ENCODE measurements at places on chromosomes 5 and 9.

DNA sequence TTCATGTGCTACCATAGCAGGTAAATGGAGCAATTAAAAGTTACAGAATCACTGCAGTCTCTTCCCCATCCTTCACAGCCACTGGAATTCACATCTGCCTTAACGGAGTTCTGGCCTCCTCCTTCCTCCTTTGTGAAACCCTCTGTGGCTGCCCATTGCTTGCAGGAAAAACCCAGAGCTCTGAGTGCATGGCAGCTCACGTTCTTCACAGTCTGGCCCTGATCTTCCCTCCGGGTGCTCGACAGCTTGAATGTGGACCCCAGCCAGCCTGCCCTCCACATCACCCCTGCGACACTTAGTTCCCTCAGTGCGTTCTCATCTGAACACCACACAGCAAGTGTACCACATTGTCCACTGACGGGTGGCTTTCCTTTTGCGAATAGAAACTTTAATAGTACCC lies 63.2 kb upstream of the RUFY1 start:
- no peak for DNase-seq

DNA sequence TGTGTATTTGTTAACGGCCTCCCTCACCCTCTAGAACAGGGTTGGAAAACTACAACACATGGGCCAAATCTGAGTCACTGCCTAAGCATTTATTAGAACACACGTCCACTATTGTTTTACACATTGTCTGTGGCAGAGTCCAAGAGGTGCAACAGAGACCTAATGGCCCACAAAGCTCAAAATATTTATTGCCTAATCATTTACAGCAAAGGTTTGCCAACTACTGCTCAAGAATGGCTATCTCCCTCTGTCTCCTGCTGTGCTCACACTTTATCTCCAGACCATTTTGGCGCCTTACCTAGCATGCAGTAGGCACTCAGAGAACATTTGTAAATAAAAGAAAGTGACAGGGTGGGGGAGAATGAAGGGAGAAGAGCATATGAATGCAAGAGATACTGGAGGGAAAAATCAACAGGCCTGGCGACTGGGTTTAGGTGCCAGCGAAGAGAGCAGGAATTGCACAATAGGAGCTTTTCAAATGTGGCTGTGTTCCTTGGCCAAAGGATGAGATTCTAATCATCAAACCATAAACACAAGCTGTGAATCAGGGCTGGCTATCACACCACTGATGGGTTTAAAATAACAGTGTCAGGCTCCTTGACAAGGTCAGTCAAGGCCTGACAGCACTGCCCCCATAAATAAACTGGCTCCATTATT lies 80.3 kb downstream of the EPB41L4A start:
- DNase-seq = no peak

DNA sequence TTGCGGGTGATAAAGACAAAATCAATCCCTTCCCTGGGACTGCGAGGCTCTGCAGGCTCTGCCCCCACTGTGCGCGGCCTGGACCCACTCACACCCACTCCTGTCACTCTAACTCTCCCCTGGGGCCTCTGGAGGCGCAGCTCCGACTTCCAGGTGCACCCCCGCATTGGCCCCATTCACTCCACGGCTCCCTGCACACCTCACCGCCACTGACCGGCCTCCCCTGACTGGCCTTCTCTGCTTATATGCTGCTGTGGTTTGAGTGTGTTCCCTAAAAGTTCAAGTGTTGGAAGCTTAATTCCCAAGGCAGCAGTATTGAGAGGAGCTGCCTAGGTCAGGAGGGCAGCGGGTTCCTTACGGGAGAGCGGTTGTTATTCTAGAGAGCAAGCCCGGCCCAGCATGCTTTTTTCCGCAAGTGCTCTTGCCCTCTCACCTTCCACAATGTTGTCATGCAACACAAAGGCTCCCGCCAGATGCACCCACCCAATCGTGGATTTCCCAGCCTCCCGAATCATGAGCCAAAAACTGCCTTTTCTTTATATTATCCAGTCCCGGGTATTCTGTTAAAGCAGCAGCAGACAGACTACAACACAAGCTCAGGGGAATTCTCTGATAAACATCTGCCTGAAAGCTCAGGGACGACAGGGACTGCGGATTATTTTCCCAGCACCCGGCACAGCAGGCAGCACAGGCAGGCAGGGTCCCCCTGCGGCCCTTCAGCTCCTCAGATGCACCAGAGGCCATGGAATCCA lies 73.5 kb upstream of the LRRTM2 start:
- DNase-seq = no peak

DNA sequence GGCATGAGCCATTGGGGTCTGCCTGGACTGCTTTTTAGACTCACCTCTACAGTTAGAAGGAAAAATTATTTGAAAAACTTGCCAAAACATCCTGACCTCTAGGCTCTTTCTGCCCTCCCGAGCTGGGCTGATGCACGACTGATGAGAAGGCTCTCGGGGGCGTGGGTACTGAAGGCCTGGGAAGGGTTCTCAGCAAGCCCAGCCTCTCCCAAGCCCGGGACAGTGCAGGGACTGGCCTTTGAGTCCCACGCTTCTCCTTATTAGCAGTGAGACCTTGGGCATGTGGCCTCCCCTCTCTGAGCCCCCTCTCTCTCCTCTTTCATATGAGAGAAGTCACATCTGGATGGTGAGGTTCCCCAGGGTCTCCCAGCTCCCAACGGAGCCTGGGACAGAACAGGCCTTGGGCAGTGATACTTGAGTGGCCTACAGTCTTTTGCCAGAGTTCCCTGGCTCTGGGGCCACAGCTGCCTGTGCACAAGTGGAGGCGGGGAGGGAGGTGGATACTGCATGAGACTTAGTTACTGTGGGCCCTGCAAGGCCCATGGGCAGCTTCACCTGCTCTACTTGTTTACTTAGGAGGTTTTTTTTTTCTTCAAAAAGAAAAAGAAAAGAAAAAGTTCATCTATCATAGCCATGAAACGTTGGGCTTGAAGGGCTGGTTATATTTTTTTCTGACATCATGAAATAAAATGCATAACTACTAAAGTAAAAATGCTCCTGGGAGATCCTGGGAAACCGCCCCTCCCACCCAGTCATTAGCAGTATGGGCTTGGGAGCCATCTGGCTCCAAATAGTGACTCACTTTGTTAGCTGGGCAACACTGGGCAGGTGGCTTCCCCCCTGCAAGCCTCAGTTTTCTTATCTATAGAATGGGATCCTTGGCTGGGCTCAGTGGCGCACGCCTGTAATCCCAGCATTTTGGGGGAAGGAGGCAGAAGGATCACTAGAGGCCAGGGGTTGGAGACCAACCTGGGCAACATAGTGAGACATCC lies 139.4 kb downstream of the GAPVD1 start:
- no peak for DNase-seq

DNA sequence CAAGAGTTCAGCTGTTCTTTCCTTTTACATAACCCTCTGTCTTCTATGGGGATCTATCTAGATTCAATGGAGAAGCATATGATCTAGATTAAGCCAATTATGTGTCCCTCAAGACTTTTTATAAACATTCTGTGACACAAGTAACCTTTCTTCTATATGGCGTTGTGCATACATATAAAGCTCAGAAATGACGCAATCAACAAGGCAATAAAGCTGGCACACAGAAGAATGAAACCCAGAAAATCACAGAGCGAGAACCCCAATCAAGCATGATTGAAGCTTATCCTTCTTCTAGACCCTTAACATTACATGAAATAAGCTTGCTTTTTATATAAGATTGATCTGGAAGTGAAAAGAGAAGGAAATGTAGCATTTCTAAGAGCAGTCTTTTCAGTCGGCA lies 178.9 kb downstream of the DMRTA1 start:
- DNase-seq = no peak
